ENCODE measurements at places on chromosomes 1 and 21. TPM values are rescaled to one million over a fixed set of nuclear protein-coding genes. Genes with fewer than 3 reads are reported as not detected.
A peak's percentile ranks its signal among the peaks of the same experiment; 100 is the strongest.

The KISS1 gene
- 25.7 TPM for polyA plus RNA-seq

The HSD3B2 gene
- not detected for polyA plus RNA-seq

DNA sequence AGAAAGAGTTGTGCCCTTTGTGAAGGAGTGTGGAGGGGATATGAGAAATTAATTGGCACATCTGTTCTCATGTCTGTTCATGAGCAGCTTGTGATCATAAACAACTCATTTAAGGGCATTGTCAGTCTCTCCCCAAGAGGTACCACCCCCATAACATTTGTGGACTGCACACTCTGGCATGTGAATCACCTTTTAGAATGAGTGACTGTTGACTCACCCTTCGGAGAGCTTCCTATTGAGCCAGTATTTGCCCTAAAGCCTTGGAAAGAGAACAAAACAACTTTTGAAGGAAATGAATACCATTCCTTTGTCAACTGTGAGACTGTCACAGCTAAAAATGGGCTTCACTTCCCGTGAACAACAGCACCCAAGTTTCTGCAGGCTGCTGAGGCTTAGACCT is 27.5 kb upstream of the MYSM1 start:
- DNase-seq, result peak; percentile 74

DNA sequence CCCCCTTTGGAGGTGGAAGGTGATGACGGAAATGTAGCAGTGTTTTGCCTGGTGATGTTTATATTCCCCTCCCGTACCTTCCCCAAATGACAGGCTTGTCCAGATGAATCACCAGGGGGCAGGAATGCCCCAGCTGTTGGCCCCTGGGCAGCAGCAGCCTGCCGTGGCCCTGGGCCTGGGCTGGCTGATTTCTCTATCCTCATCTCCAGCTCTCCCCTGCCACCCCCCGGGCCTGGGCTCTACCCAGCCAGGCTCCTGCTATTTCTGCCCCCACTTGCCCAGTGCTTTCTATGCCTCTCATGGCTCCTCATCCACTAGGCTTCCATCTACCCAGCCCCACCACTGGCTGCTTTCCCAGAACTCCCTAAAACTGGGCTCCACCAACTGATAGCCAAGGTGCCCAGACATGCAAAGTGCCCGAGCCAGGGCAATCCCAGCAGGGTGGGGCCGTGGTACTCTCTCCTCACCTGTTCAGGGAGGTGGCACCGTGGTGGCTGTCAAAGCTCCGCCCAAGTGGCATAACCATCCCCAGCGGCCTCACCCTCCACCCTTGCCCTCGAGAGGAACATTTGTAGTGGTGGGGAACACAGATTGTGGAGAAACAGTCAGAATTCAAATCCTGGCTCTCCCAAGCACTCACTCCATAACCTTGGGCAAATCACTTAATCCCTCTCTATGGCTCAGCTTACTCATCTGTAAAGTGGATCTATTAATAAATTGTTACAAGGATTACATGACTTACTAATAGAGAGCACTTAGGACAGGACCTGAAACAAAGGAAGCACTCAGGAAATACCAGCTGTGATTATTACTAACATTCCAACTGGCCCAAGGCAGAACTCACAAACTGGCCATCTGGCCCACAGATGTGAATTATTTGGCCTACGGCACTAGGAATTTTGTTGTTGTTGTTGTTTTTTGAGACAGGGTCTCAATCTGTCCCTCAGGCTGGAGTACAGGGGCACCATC is 12.8 kb upstream of the ECE1 start:
- DNase-seq, result peak; percentile 88

GRCh38 chr21:45847870-45848269 is 133.7 kb upstream of the COL6A1 start:
- DNase-seq, result no peak

GRCh38 chr1:11027316-11027715 is 14.9 kb downstream of the TARDBP start:
- DNase-seq, result no peak

DNA sequence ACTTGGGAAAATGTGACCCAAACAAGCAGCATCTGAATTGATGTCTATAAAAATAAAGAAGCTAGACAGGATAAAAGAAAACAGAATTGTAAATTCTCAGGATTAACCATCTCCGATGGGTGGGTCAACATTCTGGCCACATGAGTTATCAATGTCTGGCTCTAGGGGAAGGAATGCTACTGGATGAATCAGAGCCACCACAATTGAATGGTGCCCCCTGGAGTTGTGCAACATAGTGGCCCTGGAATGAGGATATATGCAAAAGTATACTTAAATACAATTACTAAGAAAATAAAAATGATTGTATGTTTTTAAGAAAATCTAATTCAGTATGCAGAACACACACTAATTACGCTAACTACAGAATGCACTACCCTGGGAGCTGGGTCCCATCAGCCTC is 185.6 kb downstream of the TGFBR3 start:
- DNase-seq, result no peak

DNA sequence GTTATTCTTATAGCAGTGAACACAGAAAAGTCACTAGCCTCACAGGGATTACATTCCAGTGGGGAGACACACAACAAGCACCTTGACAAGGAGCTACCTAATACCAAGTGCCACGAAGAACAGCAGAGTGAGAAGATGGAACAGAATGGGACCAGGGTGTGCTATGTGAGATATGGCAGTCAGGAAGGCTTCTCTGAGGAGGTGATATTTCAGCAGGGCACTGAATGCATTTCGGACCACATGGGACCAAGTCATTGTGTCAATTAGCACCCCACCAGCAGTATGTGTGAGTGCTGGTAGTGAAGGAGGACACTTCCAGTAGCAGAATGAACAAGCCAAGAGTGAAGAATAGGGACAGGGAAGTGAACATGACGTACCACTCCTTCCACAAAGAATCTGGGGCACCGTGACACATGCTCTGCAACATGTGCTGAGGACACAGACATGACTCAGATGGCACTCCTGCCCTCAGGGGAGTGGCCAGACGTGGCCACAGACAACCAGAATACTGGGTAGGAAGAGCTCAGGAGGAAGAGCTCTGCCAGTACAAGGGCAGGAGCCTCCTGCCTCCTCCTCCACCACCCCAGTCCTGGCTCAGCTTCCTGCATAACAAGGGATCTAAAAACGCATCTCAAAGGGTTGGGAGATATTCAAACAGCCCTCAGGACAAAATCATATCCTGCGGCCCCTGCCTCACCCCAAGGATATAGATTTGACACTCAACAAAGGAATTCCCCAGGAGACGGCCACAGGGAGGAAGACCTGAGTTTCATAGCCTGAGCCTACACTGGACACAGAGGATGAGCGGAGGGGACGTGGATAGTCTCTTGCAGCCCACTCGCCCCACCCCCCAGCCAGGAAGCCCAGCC is 102.5 kb downstream of the TRABD2B start:
- no peak for DNase-seq

DNA sequence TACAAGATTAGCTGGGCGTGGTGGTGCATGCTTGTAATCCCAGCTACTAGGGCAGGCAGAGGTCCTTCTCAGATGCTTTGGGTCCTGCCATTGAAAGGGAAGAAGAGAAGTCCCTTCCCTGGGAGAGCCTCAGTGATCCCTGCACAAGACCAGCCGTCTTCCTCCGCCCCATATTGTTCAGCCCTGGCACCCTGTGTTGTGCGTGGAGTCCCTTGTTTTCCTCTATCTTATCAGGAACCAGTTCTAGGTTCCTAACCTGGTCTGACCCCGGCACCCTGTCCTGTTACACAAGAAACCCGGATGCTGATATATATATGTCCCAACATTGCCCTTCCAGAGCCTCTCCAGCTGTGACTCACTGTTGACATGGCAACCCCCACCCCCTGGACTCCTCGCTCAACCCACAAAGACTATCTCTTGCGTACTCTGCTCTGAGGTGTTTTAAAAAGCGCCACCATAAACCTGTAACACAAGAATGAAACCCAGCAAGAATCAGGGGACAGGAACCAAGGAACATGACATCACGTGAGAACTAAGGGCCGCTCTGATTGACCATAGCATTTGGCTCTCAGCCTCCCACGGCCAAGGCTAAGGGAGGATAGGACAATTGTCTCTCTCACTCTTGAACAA is 4.8 kb downstream of the MX2 start:
- DNase-seq, result no peak

- no peak for DNase-seq
Observed at GRCh38 chr1:6118415-6118814, 61.7 kb downstream of the CHD5 start.
